ENCODE measurements at places on chromosomes 1 and 21.

- DNase-seq = no peak
Measured at GRCh38 chr1:7069931-7070330, 284.7 kb downstream of the CAMTA1 start.

DNA sequence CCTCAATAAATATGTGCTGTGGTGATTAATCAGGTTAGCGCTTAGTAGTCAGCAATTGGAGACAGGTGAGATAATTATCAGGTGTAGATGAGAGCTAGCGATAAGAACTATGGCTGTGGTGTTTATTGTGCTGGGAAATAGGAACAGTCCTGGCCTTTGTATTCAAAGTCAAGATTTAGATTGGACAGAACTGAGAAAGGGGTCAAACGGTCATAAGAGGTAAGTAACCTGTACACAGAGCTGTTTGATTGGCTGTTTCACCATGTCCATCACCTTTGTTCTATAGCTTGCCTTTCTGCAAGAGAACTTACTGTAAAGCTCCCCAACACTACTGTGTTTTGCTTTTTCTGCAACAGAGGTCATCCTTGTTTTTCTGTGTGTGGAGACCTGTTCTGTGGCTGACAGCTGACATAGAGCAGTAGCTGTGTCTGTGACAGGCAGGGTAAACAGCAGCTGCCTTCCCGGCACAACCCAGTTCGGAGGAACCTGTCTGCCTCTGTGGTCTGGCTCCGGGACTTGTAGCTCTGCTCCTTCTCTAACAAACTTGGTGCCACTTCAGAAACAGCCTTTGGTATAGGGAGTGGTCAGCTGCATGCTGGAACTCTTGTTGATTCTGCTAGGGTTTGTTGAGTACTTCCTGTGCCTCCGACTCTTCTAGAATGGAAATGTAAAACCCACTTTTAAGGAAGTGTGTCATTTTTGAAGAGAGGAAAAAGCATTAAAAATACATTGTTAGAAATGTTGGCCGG lies 21.1 kb upstream of the CDC42 start:
- no peak for DNase-seq

DNA sequence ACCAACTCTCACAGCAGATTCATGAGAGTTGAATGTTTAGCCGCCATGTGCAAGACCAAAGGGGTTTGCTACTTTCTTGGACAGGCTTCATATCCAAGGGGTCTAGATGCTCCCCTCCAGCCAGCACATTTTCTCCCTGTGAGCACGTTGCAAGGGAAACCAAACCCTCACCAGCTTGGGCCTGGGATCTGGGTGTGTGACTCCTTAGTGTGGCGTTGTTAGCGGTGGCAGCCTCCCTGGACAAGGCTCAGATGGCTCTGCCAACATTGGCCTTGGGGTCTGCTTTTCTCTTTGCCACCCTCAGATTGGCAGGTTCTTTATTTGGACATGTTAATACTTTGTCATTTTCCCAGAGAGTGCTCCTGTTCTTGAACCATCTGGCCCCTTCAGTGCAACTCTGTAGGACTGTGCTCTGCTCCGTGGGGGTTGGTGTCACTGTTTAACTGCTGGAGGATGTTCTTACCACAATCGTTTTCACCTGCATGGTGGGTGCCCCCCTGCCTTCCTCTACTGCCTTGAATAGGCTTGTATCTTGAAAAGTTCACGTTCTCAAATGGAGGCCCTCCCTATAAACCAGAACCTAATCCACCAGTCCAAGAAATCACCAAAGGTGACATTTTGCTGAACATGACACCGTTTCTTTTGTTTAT lies 13.4 kb downstream of the ABCG1 start:
- no peak for DNase-seq

- DNase-seq = no peak
Measured at GRCh38 chr1:244339073-244339692, 112.5 kb downstream of the ADSS2 start.

DNA sequence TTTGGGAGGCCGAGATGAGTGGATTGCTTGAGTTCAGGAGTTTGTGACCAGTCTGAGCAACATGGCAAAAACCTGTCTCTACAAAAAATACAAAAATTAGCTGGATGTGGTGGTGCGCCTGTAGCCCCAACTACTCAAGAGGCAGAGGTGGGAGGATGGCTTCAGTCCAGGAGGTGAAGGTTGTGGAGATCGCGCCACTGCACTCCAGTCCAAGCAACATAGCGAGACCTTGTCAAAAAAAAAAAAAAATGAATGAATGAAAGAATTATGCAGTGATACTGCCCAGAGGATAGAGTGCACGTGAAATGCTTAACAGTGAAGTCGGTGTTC lies 429 bp upstream of the DPH2 start:
- no peak for DNase-seq

DNA sequence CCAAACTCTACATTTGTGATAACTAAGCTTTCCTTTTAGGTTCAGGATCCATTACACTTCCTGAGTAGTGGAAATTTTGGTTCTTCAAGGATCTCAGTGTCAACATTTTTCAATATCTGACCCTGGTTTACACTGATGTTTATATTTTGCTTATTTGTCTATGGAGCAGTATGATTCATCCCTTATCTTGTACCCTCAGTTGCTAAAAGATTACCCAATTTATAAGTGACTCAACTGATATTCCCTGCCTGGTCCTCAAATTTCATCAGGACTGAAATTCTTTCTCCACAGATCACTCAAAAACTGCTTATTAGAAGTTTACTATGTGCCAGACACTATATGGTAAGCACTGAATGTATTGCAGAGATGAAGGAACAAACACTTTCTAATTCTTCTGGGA lies 139.1 kb upstream of the CHRM3 start:
- no peak for DNase-seq

DNA sequence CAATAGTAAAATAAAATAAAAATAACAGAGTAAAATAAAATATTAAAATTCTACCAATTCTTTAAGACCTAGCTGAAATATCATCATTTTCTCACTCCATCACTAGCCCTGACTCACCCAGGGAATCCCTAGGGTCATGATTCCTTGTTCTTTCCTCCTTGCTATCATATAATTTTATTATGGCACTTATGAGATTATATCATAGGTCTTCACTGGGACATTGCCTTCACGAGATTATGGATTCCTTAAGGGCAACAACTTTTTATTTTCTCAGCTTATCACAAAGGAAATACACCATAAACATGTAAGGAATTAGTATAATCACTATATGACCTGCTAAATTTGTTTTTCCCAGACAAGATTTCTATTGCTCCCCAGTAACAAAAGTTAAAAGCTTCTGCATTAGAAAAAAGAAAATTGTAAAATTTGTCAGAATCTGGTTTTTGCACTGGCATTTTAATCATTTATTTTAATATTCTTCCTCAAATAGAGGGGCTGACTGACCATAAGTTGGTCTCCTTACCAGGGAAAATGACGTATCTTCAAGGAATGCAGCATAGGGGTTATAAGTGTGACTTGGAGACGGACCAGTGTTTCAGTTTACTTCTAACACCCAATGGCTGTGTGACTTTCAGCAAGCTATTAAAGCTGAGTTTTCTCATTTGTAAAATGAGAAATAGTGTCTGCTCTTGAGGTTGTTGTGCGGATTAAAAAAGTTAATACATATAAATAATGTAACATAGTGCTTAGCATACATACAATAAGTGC lies 8.8 kb upstream of the CLCA4 start:
- DNase-seq = no peak

- no peak for DNase-seq
Measured at GRCh38 chr1:227917081-227917950, 30.4 kb downstream of the WNT9A start.

GRCh38 chr1:170887726-170888125 lies 47.6 kb upstream of the MROH9 start:
- DNase-seq = no peak

DNA sequence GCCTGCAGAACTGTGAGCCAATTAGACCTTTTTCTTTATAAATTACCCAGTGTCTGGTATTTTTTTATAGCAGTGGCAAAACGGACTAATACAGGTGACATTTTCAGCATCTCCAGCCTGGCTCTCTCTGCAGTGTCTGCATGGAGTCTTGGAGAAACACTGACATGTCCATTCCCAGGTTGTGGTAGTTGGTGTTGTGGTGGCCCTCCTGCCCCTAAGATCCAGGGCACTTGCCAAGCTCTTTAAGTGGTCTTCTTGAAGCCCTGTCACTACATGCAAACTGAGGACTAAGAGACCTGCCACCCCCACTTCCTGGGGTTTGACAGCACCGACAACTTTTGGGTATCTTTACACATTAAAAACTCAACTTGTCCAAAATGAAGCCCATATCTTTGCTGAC lies 419.4 kb downstream of the NPHP4 start:
- no peak for DNase-seq

DNA sequence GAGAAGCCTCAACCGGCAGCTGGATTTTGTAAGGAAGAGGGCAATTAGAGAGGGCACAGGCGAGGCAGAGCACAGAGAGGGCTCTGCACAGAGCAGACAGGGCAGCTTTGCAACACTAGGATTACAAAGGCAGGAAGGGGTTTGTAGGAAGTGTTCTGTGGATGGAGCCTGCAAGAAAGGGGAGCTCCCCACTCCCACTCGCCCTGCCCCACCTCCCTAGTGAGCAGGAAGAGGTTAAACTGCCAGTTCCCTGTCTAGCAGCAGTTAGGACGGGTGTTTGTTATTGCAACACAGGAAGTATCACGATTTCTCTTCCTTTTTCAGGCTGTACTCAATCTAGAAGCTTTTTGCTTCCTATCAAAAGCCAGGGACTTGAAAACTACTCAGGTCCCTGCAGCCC lies 63.3 kb upstream of the LRRC8D start:
- no peak for DNase-seq

- no peak for DNase-seq
Measured at GRCh38 chr1:36080801-36081200, 3.1 kb upstream of the TEKT2 start.

GRCh38 chr1:70503358-70503757 lies 92.3 kb downstream of the CTH start:
- DNase-seq = no peak

GRCh38 chr21:43726686-43727518 lies 8.0 kb downstream of the PDXK start:
- no peak for DNase-seq

GRCh38 chr1:94643819-94644218 lies 102.3 kb upstream of the F3 start:
- no peak for DNase-seq

- no peak for DNase-seq
Measured at GRCh38 chr1:43152866-43153265, 19.2 kb downstream of the EBNA1BP2 start.

GRCh38 chr1:26459573-26460031 lies 12.6 kb upstream of the HMGN2 start:
- no peak for DNase-seq

DNA sequence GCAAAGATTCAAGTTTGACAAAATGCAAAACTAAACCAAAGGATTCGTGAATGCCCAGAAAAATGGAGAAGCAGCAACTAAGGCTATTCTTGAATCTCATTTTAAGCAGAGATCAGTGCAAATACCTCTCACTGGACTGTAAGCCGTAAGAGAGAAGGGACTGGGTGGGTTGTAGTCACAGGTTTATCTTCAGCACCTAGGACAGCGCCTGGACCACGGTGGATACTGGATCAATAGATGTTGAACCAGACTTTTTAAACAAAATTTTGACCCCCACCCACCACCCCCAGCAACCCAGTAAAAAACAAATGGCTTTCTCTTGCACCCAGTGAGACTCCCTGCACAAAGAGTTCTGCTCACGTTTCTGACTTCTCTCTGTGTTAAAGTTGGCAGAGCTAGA lies 347.1 kb downstream of the AJAP1 start:
- no peak for DNase-seq

DNA sequence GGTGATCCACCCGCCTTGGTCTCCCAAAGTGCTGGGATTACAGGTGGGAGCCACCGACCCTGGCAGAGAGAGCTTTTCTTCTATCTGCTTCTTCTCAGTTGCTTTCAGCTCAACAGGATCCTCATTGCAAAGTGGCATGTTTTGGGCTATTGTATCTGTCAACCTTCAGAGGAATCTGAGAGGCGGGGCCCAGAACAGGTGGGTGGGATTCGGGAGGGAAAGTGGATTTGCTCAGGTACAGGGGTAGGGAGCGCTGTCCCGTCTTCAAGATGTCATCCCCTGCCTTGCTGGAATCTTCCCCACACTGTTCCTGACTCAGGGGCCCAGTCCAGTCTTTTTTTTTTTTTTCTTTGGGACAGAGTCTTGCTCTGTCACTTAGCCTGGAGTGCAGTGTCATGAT lies 26.9 kb upstream of the RCC2 start:
- no peak for DNase-seq

DNA sequence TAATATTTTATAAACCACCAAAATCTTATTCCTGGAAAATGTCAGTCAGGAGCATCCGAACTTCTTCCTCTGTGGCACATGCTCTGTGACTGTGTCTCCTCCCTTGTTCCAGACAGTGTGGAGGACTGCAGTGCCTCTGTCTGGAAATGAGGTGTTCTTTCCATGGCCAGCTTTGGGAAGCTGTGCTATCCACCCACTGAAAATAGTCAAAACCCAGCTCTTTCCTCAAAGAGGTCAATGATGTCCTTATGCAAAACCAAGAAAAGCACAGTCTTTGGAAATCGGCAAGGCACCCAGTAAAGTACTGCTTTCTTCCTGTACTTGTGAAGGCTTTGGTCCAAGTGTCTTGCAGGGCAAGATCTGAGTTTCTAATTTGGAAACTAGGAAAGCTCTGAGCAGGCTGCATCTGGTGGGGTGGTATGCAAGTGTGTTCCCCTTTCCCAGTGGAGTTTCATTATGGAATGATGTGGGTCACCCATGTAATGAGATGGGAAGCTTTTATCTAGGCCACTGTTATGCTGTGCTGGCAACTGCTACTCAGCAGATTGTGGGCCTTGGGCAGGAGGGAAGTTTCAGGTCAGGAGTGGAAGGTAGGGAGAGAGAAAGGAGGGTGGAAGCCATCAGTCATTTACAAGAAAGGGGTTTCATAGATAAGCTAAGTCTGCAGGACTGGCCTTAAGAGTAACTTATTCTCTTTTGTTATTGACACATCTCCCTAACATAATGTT lies 6.0 kb downstream of the KIAA0040 start:
- DNase-seq = no peak

Data from stimulated activated CD4-positive, alpha-beta T cell treated with anti-CD3 and anti-CD28 coated beads, TNF-alpha, amount 100 ng/mL, for 1 hour (primary cell).